ENCODE measurements at places on chromosomes 7 and 10. TPM values are rescaled to one million over a fixed set of nuclear protein-coding genes. Genes with fewer than 3 reads are reported as not detected.
A peak's percentile ranks its signal among the peaks of the same experiment; 100 is the strongest.

The HSPA12A gene
- total RNA-seq, result 11.3 TPM

The ZNF467 gene
- 6.6 TPM for total RNA-seq

The LEP gene
- not detected for total RNA-seq

The SLC18A2 gene
- not detected for total RNA-seq

- DNase-seq, result no peak
- H3K4me1 ChIP-seq, result no peaks in the 10 kb centered on the region
- no peaks in the 10 kb centered on the region for H3K36me3 ChIP-seq
- no peak overlapping the region for H3K4me3 ChIP-seq
- H3K27me3 ChIP-seq, result no peaks in the 10 kb centered on the region
Measured at GRCh38 chr10:33416209-33416608, 81.7 kb upstream of the NRP1 start.

DNA sequence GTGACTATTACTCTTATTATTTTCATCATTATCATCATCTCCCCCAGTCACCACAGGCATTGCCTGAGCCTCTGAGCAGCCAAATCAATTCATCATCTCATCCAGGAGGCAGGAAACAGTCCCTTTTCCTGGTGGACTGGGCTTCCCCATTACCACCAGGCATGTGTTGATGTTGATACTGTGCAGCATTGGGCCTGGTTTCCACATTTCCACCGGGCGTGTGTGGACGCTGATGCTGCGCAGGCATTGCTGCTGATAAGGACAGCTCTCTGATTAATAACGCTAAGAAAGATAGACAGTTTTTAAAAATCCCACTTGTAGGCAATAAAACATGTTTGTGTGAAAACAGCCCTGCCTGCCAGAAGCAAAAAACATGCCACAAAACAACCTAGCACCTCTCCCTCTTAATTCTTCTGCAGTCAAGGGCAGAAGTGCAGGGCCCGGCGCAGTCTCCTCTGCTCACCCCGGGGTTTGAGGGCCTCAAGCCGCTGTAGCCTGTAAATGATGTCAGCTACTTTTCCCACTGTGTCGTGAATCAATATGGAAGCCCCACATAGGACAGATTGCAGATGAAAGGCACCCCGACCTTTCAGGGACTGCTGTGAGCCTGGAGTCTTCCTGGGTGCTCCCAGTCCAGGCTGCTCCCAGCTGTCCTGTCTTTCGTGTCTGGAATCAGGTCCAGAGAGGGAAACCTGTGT lies 216.0 kb downstream of the WDR37 start:
- no peak overlapping the region for H3K4me3 ChIP-seq
- H3K27ac ChIP-seq, result no peak overlapping the region
- H3K27me3 ChIP-seq, result peaks cover 45% of the 10 kb centered on the region
- DNase-seq, result no peak
- H3K36me3 ChIP-seq, result no peaks in the 10 kb centered on the region

DNA sequence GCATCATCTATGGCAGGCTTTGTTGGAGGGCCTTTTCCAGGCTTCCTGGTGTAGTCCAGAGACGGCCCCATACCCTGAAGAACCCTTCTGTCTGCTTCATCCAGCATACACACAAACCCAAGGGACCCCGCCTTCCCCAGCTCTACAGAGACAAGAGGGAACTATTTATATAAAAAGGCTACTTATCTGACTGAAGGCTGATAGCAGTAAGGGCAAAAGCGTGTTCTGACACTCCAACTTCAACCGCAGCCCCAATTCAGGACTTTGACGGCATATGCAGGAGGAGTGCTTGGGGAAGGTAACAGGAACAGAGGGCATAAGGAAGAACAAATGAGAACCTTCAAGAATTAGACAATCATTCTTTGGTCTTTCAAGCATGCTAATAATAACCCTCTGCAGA lies 21.0 kb downstream of the GNA12 start:
- 0 out of 2 replicates have a peak, but pooled peaks cover 5% of the 10 kb centered on the region for H3K36me3 ChIP-seq
- H3K4me1 ChIP-seq, result peaks cover 59% of the 10 kb centered on the region
- peak overlapping the region; percentile 95 for H3K27ac ChIP-seq
- no peak for DNase-seq
- no peaks in the 10 kb centered on the region for H3K27me3 ChIP-seq

DNA sequence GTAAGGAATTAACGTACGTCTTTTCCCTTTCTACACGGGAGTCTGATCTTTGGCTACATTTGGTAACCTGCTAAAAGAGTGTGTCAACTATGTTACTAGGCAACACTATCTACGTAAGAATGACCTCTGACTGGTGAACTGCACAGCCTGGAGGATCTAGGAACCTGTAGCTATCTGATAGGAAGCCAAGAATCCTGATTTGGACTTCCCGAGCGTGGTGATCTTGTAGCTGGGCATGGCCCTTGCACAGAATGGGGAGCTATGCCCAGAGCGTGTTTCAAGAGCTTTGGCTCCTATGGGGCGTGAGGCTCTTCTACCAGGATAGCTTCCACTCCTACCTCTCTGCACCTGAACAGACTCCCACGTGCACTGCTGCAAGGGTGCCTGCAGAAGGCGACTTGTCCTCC lies 157.5 kb downstream of the TAX1BP1 start:
- peak overlapping the region; percentile 1 for H3K27ac ChIP-seq
- no peaks in the 10 kb centered on the region for H3K36me3 ChIP-seq
- H3K4me1 ChIP-seq, result peaks cover 40% of the 10 kb centered on the region
- DNase-seq, result no peak
- H3K4me3 ChIP-seq, result no peak overlapping the region
